Activated CD8-positive, alpha-beta T cell treated with anti-CD3 and anti-CD28 coated beads for 36 hours (primary cell): ENCODE measurements at places on chromosomes 4 and X. TPM values are rescaled to one million over a fixed set of nuclear protein-coding genes. Genes with fewer than 3 reads are reported as not detected.

DNA sequence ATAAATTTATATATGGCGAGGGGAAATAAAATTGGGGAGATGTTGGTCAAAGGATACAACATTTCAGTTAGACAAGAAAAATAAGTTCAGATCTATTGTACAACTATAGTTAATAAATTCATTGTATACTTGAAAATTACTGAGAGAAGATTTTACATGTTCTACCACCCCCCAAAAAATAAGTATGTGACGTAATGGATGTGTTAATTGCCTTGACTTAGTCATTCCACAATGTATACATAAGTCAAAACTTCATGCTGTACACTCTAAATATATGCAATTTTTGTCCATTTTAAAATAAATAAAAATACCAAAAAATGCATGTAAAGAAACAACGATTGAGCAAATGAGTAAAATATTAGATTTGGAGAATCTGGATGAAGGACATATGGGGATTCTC, 1.8 kb downstream of the USP11 start:
- peak overlapping the region; percentile 89 for H3K4me3 ChIP-seq
- H3K36me3 ChIP-seq = peaks cover 15% of the 10 kb centered on the region
- H3K27ac ChIP-seq = peak overlapping the region; percentile 97
- DNase-seq = no peak

DNA sequence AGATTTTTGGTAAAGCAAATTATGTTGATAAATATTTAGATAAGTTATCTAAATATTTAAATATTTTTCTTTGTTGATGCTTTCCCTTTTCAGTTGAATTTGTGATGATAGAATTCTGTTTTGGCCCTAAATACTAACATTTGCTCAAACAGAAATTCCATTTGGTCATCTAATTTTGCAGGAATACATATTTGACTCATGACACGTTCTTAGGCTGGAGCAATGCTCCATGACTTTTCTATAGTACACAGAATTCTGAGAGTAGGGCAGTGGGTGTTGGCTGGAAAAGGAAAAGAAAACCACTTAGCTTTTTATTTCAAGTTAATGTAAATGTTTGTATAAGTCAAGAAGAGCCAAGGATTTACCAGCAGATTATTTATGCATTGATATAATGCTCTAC, 58.6 kb upstream of the GK2 start:
- no peak overlapping the region for H3K4me3 ChIP-seq
- no peaks in the 10 kb centered on the region for H3K36me3 ChIP-seq
- no peaks in the 10 kb centered on the region for H3K4me1 ChIP-seq
- DNase-seq = no peak

- no peaks in the 10 kb centered on the region for H3K4me1 ChIP-seq
- no peak for DNase-seq
- H3K27ac ChIP-seq = no peak overlapping the region
- H3K4me3 ChIP-seq = no peak overlapping the region
- no peaks in the 10 kb centered on the region for H3K36me3 ChIP-seq
Measured at GRCh38 chrX:99857455-99857854, 552.6 kb downstream of the PCDH19 start.

DNA sequence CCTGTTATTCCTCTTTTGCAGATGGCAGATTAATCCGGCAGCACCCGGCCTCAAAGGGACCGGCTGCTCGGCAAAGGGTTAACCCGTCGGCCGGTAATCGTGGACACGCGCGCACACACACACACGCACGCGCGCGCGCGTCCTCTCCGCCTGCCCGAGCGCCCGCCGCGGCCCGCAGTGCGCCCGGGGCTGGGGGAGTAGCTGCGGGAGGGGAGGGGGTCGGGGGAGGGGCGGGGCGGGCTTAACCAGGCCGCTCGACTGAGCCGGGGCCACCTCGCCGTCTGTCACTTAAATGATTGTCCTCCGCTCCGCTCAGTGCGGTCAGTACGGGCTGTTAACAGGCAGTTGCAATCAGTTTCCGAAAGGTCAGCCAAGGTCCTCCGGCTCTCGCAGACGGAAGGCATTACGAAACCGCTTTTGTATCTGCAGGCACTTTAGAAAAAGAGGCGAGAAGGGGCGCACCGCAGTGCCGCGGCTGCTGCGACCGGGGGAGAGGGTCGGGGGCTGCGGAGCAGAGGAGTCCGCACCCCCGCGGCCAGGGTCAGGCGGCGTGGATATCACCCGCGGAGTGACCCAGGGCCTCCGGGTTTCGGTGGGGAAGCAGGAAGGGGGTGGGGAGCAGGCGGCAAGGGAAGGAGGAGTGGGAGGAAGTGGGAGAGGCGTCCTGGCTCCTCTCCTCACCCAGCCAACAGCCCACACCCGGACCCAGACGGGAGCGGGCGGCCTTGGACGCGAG, 57.3 kb upstream of the BCOR start:
- no peak for DNase-seq
- peak overlapping the region; percentile 76 for H3K4me3 ChIP-seq
- peaks cover 14% of the 10 kb centered on the region for H3K4me1 ChIP-seq
- H3K27ac ChIP-seq = no peak overlapping the region

The USP11 gene
- 62.0 TPM for total RNA-seq
